ENCODE measurements at places on chromosomes 11 and 22. TPM values are rescaled to one million over a fixed set of nuclear protein-coding genes. Genes with fewer than 3 reads are reported as not detected.

DNA sequence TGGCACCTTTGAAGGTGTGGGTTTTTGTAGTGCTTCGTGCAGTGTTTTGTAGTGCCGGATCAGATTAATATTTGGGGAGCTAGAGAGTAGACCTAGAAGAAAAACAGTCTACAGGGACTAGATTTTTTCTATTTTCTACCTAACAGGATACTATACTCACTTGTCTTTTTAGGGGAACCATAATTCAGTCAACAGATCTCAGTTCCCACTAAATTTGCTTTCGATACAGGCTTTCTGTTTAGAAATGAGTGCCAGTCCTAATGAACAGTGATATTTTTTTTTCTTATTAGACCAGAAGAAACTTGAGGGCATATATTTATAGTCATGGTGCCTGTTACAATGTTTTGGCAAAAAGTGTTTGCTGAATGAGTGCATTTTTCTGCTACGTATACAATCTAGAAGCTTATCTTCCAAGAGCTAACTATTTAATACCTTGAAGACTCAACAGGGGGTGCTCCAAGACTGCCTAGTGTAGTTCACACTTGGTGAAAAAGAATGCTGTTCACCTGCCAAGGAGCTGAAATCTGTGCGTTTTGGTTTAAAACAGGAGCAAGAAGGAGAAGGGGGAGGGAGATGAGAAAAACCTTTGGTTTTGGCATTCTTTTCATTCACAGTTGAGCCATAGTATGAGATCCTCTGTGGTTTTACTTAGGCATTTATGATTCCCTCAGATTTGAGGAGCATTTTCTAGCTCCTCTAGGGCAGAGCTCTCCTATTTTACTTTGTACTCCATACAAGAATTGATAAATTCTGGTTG is 44.9 kb upstream of the VSTM5 start:
- peak; percentile 9 for DNase-seq

GRCh38 chr11:11218629-11218986 is 134.4 kb downstream of the CSNK2A3 start:
- DNase-seq: no peak

The PTDSS2 gene
- total RNA-seq: 20.6 TPM

- peak; percentile 72 for DNase-seq
Observed at GRCh38 chr11:102733232-102733875, 8.6 kb upstream of the MMP8 start.

- no peak for DNase-seq
Observed at GRCh38 chr11:122430490-122430889, 225.0 kb upstream of the UBASH3B start.

The ZP1 gene
- not detected for total RNA-seq

The ART5 gene
- total RNA-seq: not detected

- peak; percentile 21 for DNase-seq
Observed at GRCh38 chr11:111299101-111300026, 1.0 kb downstream of the POU2AF3 start.

The CXCR5 gene
- 20.3 TPM for total RNA-seq

The IGF2 gene
- 40.4 TPM for total RNA-seq

DNA sequence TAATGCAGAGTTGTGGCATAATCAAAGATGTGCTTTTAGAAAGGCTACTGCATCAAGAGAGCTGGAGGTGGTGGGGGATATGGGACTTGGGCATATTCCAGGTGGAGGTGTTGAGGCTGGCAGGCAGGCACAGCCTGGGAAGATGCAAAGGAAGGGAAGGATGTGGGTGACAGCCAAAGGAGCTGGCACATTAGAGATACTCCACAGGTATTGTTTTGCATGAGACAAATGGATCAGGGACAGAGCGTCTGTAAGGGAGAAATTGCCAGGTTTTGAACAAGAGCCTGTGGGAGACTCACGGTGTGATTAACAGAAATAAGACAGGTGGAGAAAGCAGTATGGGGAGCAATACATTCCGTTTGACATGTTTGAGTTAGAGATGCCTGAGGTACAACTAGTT is 263.7 kb downstream of the NELL1 start:
- DNase-seq: no peak

- no peak for DNase-seq
Observed at GRCh38 chr11:68328374-68329091, 16.1 kb downstream of the LRP5 start.

The HBG2 gene
- total RNA-seq: not detected

GRCh38 chr11:95690100-95690499 is 99.5 kb downstream of the FAM76B start:
- no peak for DNase-seq

DNA sequence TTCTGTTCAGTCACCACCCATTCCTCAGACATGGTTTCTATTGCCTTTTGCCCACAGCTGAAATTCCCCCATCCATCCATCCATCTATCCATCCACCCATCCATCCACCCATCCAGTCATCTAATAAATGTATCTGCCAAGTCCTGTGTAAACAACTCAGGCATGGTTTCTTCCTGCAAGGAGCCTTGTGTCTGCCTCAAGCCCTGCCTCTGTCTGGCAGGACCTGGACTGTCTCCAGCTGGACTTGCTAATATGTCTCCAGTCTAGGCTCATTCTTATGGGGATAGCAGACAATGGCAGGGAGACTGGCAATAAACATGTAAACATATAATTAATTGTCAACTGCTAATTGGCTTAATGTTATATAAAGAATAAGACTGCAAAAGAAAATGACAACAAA is 64.7 kb upstream of the AMPD3 start:
- no peak for DNase-seq

The GAB4 gene
- not detected for total RNA-seq

- no peak for DNase-seq
Observed at GRCh38 chr11:129277198-129277843, 85.2 kb upstream of the ARHGAP32 start.

DNA sequence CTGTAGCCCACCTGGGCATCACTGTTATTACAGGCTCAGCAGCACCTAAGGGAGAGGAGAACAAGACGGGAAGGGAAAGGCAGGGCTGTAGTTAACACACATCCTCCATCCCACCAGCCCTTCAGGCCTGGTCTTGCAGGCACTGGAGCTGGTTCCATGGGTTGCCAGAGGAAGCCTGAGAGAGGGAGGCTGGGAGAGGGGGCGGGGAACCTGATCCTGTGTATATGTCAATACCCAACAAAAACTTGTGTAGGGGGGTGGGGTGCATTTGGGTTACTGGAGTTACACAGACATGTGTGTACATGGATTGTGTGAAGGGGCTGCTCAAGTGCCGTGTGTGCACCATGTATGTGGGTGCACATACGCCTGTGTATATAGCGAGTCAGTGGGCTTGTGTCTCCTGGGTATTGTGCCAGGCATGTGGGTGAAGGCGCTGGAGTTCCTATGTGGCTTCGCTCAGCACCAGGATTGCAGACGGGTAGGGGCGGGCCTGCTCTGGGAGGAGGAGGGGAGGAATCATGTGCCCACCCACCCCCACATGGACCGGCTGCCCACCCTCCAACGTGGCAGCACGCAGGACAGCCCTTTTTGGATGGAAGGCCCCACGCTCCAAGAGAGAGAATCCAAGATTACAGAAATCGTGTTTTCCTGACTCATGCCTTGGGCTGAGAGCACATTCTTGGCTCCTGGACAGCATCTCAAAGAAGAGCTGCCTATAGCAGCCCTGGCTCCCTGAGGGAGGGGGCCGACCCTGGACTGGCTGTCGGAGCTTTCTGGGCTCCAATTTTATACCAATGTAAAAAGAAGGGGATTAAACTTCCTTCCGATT is 4.2 kb upstream of the SERPINH1 start:
- no peak for DNase-seq

DNA sequence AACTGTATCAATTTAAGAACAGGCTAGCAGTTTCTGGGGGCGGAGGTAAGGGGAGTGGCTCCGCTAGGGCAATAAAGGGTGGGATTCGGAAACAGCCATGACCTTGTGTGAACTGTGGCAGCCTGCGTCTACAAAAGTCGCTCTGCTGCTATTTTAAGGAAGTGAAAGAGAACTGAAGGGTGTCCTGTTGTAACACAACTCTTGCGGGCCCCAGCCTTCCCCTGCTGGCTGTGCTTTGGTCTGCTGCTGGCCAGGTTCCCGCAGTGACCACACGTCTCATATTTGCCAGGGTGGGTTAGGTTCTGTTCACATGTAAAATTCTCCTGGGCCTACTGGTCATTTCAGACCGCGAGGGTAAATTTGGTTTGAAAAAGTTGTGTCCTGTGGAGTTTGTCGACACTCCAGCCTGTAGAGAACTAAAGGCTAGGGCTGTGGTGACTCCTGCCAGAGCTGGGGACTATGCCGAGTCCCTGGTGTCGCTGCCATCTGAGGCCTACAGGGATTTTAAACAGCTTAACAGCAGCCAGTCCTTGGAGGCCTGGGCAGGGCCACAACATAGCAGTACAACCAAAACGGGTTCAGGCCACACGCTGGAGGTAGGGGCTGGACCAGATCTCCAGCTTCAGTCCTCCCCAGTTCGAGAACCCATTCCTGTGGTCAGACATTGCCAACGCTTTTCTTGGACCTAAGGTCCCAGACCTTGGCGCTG is 1.1 kb upstream of the PPFIBP2 start:
- DNase-seq: no peak

- DNase-seq: no peak
Observed at GRCh38 chr11:23727387-23727786, 769.5 kb upstream of the LUZP2 start.

- DNase-seq: no peak
Observed at GRCh38 chr22:37259540-37260029, 15.5 kb upstream of the RAC2 start.

DNA sequence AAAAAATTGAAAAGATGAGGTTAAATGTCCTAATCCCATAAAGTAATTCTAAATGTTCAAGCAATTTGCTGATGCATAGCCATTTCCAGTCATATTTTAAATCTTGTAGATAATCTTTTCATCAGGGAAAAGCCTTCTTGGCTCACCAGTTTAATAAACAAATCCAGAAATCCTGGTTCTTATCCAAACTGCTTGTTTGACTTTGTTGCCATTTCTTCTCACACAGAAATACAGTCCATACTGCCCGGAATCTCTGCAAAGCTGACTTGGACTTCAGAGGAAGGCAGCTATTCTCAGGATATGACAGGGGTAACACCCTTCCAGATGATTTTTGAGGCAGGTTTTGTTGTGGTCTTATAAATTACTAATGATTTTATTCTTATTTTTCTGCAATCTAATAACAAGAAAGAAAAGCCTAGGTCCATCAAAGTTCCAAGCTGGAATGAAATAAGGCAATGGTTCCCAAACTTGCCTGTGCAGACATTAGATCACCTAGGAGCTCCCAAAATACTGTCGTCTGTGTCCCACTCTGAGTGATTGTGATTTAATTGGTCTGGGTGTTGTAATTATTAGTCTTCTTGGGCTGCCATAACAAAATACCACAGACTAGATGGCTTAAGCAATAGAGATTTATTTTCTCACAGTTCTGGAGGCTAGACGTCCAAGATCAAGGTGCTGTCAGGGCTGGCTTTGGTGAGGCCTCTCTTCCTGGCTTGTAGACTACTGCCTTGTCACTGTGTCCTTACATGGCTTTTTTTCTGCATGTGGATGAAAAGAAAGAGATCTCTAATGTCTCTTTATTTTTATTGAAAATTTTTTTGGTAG is 55.1 kb upstream of the RCE1 start:
- no peak for DNase-seq

The MICALL1 gene
- total RNA-seq: 21.6 TPM

- DNase-seq: no peak
Observed at GRCh38 chr11:12771875-12772274, 97.7 kb downstream of the TEAD1 start.

DNA sequence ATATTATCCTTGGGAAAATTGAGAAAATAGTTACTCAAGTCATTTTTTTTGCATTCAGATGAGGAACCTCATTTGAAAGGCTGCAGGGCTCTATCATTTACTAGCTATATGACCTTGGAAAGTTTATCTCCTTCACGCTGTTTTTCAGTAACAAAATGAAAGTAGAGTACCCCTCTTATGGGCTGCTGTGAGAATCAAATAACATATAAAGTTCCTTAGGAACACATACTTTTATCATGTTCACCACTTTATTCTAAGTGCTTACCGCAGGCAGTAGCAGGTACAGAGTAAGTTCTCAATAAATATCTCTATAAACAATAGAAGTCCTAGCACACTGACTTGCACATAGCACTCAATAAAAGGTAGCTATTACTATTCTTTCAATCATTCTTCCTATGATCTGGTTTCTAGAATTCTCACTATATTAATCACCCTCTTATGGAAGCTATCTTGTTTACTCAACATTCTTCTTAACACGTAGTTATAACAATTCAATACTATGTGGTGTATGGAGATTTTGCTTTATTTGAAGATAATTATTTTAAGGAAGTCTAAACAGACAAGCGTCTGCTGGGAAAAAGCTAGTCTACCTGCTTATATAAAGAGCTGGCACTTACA is 1.9 kb downstream of the C11orf71 start:
- no peak for DNase-seq

- DNase-seq: peak; percentile 69
Observed at GRCh38 chr22:37633089-37633624, 6.3 kb upstream of the SH3BP1 start.

DNA sequence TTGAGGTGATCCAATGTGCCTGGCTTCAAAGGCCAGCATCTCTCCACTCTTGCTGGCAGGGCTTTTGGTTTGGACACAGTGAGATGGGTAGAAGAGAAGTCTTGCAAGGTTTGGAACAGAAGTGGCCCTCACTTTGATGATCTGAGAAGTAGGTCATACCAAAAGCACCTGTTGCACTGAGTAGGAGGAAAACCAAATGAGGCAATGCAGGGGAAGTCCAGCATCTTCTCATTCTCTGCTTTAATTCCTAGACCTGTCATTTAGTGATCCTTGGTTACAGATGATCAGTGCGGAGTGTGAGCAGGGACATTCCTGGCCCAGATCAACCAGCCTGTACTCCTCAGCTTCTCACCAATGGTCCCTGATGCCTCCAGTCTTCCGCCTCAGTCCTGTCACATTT is 990.5 kb downstream of the OPCML start:
- DNase-seq: no peak

The CREB3L1 gene
- not detected for total RNA-seq

DNA sequence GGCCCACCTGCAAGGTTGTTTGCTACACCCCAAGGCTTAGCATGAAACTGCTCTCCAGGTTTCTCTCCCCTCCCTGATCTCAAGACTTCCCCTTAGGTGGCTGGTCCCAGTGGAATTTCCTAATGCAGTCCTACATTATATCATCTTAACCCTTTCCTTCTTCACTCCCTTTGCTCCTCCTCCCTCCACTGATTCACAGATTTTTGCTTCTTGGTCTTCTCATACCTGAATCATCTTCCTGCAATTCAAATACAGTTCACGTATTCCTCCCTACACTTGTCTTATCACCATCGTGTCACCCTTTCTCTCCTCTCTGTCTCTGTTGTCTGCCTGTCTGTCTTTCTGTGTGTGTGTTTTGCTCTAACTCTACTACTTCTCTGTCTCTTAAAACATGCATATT is 17.0 kb downstream of the MMP10 start:
- DNase-seq: no peak

All from activated T-cell treated with anti-CD3 and anti-CD28 coated beads, Interleukin-2, amount 50 U/mL, for 72 hours (primary cell).